ENCODE measurements at places on chromosomes 2 and 18.

DNA sequence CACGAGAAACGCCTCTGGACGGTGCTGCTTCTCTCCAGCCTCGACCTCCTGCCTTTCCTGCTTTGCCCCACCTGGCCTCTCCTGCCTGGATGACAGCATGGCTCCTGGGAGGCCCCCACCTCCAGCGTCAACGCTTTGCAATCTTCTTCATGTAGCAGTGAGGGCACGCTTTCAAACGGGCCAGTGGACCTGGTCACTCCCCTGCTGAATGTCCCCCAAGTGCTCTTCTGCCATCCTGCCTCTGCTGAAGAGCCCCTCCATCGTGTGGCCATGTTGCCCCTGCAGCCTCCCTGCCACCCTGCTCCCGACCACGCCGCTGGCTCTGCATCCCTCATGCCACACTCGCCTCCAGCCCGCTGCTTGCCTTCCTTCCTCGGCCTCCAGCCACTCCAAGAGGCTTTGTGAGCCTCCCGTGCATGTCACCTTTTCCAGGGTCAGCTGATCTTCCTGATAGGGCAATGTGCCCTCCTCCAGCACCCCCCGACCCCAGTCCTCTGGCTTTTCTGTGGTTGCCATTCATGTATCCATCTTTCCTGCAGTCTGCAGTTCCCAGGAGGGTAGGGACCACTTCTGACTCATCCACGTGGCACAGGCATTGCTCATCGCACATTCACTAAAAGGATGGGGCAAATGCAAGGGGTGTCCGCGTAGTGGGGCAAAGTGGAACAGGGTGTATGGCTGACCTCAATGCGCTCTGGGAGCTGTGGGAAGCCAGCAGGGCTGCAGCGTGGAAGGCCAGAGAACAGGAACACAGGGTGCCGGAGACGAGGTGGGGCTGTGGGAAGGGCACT lies 268.8 kb downstream of the TWIST2 start:
- DNase-seq: no peak

DNA sequence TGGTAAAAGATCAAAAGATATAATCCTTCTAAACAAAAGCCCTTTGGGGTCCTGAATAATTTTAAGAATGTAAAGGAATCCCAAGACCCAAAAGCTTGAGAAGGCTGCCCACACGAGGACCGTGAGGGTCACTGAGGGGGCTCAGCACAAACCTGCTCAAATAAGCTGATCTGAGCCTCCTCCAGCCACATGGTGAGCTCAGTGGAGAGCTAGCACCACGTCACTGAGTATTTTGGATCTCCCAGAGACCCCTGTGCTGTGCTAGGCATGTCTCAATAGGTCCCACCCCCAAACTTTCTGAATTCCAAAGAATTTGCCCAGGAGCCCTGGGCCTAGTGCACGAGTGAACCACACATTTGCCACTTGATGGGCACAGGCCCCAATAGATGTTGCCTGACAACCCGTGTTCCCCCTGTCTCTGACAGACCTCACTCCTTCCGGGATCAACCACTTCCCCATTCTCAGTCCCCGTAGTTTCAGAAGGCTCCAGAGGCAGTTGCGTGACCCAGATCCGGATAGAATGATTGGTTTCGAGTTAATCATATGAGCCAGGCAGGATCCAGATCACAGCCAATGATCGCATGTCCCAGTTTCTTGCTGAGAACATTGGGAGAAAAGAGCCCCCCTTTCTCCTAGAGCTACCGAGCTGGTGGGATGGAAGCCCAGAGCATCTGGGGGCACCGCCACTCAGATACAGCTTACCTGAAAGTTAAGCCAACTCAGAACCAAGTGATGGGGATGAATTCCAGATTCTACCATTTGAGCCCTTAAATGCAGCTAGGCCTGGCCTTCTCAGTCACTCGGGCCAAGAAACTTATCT lies 203.8 kb downstream of the TNS1 start:
- no peak for DNase-seq

GRCh38 chr2:79041032-79041448 lies 15.5 kb downstream of the REG3G start:
- no peak for DNase-seq

DNA sequence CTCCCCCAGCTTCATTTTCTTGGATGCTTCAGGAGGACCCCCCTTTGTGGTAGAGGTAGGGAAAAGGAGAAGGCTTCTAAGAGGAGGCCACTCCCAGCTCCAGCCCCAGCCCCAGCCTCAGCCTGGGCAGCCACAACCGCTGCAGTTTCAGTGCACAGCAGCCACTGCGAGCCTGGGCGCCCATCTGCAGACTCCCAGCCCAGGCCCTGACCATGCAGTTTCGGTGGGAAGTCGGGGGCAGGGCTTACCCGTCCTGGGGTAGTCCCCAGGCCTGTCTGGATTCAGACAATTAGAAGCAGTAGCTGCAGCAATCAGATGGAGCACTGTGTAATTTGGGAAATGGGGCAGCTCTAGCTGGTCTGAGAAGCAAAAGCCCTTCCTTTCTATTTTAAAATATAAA lies 28.6 kb downstream of the ITM2C start:
- no peak for DNase-seq

DNA sequence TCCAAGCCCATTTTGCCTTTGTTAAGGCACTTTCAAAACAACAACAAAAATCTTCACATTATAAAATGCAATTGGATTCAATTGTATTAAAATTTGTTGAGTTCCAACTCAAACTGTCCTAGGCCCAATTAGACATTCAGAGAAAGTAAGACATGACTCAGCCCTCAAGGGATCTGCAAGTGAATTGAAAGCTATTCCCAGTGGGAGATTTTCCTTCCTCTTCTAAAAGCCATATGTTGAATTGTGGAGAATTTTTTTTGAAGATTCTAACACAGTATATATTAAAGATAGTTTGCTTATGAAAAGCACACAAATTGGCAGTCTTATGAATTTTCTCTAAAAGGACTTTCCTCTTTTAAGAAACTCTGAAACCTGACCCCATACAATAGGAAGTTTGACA lies 268.0 kb upstream of the PARD3B start:
- no peak for DNase-seq

DNA sequence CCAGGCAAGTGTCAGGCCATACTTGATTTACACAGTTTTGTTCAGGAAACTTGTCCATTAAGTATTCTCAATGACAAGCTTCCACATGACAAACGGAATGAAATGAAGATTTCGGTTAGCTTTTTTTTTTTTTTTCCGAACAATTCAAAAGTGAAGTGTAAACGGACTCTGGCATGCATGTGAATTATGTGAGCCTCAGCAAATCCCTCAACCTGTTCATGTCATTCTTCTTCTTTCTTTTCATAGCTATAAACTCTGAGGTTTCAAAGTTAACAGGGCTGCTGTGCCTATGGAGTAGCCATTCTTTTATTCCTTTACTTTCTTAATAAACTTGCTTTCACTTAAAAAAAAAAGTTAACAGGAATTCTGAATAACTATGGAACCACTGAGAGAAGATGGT lies 110.3 kb downstream of the NOL10 start:
- no peak for DNase-seq

DNA sequence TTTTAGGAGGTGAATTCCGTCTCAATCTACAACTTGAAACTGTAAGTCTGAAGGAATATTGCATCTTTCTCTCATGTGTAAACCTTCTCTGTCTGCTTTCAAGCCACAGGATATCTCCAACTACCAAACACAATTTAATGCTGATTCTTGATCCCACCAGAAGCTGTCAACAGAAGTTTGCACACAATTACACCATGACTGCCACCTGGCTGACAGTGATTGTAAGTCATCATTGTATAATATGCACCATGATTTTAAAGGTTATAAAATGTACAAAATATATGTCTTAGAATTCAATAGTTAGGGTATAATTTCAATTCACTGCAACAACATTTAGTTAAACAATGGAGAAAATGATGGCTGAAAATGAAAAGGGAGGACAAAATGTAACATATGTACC lies 18.4 kb downstream of the PREPL start:
- DNase-seq: peak; percentile 42

DNA sequence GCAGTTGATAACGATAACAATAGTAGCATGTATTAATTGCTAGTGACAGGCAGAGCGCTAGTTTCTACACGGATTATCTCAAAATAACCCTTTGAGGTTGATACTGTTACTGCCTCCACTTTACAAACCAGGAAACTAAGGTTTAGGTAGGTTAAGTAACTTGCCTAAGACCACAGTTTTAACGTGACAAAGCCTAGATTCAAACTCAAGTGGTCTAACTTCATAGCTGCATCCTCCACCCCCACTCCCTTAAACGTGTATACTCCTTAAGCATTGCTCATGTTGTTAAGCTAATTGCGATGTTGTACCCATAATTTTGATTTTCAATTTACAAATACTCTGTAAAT lies 1.2 kb downstream of the ME2 start:
- DNase-seq: no peak

DNA sequence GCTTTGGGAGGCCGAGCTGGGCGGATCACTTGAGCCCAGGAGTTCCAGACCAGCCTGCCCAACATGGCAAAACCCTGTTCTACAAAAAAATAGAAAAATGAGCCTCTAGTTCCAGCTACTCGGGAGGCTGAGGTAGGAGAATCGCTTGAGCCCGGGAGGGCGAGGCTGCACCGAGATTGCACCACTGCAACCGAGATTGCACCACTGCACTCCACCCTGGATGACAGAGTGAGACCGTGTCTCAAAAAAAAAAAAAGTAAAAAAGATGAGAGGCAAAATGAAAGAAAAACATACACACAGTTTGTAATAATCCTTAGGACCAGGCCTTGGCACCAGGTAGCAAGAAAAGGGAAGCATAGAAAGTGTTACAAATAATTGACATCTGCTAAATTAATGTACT lies 22.0 kb downstream of the RBM43 start:
- no peak for DNase-seq
